ENCODE measurements at places on chromosomes 7 and 10.

GRCh38 chr7:156829669-156830336 lies 63.2 kb downstream of the LMBR1 start:
- DNase-seq = no peak

DNA sequence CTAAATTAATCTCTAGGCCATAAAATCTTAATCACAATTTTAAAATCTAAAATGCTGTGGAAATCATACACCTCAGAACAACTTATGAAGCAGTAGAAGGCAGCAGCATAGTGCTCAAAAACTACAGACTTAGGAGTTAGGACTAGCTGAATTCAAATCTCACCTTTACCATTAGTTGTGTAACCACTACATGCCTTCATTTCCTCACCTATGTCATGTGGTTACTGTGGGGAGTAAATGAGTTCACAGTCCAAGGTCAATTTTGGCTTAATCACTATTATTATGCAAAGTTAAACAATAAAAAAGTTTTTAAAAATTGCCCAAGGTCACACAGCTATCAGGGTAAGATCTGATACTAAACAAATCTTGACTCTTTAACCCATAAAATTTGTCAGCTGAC lies 37.0 kb downstream of the SNX13 start:
- DNase-seq = no peak

GRCh38 chr7:47941136-47941844 lies 7.0 kb downstream of the PKD1L1 start:
- DNase-seq = peak; percentile 89

- DNase-seq = no peak
Observed at GRCh38 chr7:90768301-90768700, 172.2 kb downstream of the CDK14 start.

DNA sequence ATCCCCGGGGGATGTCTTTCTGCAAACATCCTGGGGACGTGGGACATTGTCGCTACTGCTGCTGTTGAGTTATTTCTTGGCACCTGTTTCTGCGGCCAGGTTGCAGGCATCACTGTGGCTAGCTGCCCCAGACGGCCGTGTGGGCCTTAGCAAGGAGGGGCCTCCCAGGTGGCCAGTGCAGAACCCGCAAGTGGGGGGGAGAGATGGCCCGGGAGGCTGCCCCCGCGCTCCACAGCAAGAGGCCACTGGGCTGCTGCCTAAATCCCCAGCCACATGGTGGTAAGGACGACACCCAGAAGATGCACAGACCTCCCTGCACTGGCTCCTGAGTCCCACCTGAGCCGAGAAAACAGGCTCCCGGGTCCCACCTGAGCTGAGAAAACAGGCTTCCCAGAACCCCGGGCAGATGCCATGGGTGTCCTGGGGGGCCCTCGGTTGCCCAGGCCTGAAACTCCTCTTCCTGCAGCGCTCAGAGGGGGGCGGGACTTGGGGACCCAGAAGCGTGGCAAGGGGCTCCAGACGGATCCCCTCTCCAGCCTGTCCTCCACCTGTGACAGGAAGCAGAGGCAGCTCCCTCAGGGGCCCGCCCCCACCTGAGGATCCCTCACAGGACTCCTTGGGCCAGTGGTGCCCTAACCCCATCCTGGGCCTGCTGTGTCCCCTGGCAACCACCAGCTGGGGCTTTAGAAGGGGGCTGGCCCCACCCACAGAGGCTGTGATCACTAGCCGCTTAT lies 952 bp upstream of the MAFK start:
- no peak for DNase-seq
